ENCODE measurements at places on chromosomes 4 and X.

DNA sequence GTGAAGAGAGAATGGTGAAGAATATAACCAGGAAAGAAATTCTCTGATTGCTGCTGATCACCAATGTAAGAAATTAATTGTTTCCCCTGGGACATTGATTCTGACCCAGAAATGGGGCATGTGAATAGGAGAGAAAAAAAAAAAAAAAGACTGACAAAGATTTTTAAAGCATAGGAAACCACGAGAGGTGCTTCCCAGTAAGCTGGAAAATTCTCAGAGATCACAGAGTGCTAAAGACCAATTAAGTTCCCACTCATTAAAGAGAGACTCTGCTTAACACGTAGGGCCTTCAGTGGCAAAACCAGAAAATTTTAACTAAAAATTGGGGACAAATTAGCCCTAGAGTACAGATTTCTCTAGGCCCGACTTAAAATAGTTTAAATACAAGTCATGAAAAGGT is 604.4 kb downstream of the ARAP2 start:
- no peak overlapping the region for H3K4me3 ChIP-seq
- no peaks in the 10 kb centered on the region for H3K27me3 ChIP-seq
- H3K4me1 ChIP-seq: no peaks in the 10 kb centered on the region
- no peak overlapping the region for H3K27ac ChIP-seq

- peaks cover 3% of the 10 kb centered on the region for H3K36me3 ChIP-seq
- H3K4me3 ChIP-seq: no peak overlapping the region
- no peak for DNase-seq
- H3K27me3 ChIP-seq: no peaks in the 10 kb centered on the region
- H3K4me1 ChIP-seq: no peaks in the 10 kb centered on the region
These were observed 78.1 kb downstream of the EVC start for GRCh38 chr4:5789141-5789540.

GRCh38 chrX:121782544-121782943 is 735.1 kb downstream of the GLUD2 start:
- no peak for DNase-seq
- H3K4me1 ChIP-seq: no peaks in the 10 kb centered on the region
- H3K27ac ChIP-seq: no peak overlapping the region
- no peaks in the 10 kb centered on the region for H3K36me3 ChIP-seq
- no peak overlapping the region for H3K4me3 ChIP-seq
- no peaks in the 10 kb centered on the region for H3K27me3 ChIP-seq

GRCh38 chr4:155120536-155120935 is 87.9 kb upstream of the NPY2R start:
- no peak overlapping the region for H3K27ac ChIP-seq
- no peak for DNase-seq
- H3K4me1 ChIP-seq: no peaks in the 10 kb centered on the region
- no peaks in the 10 kb centered on the region for H3K27me3 ChIP-seq
- no peaks in the 10 kb centered on the region for H3K36me3 ChIP-seq

DNA sequence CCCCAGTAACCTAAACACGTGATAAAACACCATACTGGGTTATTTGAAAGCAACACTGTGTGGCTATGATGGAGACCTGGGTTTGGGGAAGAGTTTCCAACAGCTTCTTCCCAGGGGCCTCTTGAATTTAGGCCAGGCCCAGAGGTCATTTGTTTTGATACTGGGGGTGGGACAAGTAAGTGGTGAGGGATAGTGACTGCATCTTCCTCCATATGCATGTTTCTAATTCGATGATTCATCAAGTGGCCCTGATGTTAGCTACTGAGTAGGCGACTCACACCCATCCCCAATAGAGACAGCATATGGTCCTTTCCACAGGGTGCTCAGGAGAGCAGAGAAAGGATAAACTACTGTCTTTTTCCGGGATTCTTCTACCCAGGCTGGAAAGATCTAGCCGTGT is 2.7 kb downstream of the NDP start:
- H3K4me1 ChIP-seq: no peaks in the 10 kb centered on the region
- DNase-seq: no peak
- no peak overlapping the region for H3K27ac ChIP-seq
- H3K4me3 ChIP-seq: no peak overlapping the region
- H3K36me3 ChIP-seq: no peaks in the 10 kb centered on the region

GRCh38 chrX:13164611-13165010 is 120.2 kb upstream of the FAM9C start:
- H3K36me3 ChIP-seq: no peaks in the 10 kb centered on the region
- no peak overlapping the region for H3K4me3 ChIP-seq
- H3K27ac ChIP-seq: no peak overlapping the region
- no peaks in the 10 kb centered on the region for H3K4me1 ChIP-seq
- no peaks in the 10 kb centered on the region for H3K27me3 ChIP-seq

DNA sequence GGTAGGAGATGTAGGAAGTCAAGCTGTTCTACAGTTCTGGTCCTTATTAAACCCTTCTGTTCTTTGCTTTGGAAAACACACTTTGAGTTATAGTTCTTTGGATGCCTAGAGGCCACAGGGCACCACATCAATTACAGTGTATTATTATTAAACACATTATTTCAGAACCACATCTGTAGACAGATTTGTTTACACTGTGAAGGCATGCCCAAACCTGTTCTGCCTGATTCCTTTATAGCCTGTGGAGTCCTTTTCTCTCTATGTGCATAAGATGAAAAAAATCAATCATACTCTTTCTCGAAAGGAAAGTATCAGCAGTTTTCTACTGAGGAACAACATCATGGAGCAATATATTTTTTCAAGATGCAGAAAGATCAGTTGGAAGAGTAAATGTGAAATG is 371.3 kb upstream of the INTU start:
- no peaks in the 10 kb centered on the region for H3K4me1 ChIP-seq
- H3K27ac ChIP-seq: no peak overlapping the region
- no peaks in the 10 kb centered on the region for H3K36me3 ChIP-seq
- DNase-seq: no peak
- H3K4me3 ChIP-seq: no peak overlapping the region
- H3K27me3 ChIP-seq: no peaks in the 10 kb centered on the region

- H3K27ac ChIP-seq: no peak overlapping the region
- no peak for DNase-seq
- H3K4me1 ChIP-seq: no peaks in the 10 kb centered on the region
- no peak overlapping the region for H3K4me3 ChIP-seq
- H3K36me3 ChIP-seq: no peaks in the 10 kb centered on the region
- H3K27me3 ChIP-seq: no peaks in the 10 kb centered on the region
These were observed 37.4 kb downstream of the CCKAR start for GRCh38 chr4:26452565-26453531.

Measured in cardiac muscle cell (in vitro differentiated cells and primary cell).